ENCODE measurements at places on chromosomes 12 and 14.

DNA sequence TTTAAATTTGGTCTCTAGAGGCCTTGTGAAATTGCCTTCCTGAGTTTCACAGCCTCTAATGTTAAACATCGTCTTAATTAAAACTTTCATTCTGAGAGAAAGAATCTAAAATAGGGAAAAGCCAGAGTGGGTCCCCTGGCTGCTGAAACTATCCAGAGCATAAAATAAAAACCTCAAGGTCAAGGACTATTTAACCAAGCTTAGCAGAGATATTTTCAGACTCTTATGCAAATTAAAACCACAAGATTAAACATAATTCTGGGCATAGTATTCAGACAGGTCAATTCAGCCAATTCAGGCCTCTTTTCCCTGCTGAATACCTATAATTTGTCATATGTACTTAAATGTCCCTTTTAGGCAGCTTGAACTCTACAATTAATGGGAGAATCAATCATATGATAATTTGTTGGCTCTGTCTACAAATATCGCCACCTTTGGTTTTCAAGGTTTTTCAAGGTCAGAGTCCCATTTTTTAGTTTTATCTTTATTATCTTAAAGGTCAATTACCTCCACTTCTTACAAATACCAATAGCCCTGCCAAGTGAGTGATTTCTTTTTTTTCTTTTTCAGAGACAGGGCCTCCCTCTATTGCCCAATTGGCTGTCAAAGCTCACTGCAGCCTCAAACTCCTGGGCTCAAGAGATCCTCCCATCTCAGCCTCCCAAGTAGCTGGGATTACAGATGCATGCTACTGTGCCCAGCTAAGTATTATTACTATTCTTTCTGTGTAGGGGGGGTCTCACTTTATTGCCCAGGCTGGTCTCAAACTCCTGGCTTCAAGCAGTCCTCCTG, 257.1 kb downstream of the PHLDA1 start:
- DNase-seq = peak; percentile 58

GRCh38 chr12:101719566-101719965, 19.7 kb downstream of the SYCP3 start:
- DNase-seq = peak; percentile 6

DNA sequence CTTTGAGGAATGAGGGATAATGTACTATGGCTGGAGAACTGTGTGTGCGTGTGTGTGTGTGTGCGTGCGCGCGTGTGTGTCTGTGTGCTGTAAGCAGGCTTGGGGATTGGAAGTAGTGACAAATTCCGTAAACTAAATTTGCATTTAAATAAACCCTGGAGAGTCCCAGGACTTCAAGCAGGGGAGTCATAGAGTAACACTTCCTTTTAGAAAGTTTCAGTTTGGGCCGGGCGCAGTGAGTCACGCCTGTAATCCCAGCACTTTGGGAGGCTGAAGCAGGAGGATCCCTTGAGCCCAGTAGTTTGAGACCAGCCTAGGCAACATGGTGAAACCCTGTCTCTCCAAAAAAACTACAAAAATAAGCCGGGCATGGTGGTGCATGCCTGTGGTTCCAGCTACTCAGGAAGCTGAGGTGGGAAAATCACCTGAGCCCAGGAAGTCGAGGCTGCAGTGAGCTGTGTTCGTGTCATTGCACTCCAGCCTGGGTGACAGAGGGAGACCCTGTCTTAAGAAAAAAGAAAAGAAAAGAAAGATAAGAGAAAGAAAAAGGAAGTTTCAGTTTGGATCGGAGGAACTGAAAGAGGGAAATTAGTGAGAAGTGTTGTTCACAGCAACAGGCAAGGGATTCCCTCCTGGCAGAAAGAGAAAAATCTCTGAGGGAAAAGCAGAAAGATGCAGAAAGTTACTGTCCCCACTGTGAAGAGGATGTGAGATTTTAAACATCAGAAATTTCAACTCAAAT, 222.7 kb upstream of the SOX5 start:
- DNase-seq = no peak

GRCh38 chr12:65463611-65464010, 185.1 kb downstream of the MSRB3 start:
- no peak for DNase-seq

DNA sequence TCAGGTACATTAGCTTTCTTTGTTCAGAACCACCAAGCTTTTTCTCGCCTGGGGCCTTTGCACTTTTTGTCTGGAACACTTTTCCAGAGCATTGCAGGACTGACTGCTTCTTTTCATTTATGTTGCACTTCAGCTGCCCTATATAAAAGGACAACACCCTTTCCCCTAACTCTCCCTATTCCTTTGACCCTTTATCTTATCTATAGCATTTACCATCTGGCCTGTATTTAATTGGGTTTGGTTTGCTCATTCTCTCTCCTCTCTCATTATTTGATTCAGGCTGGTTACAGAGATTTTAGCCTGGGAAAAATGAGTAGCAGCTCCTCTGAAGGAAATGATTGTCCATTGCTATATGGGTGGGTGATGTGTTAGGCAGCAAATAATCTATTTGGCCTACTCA, 165.4 kb downstream of the KICS2 start:
- DNase-seq = no peak

- DNase-seq = no peak
Measured at GRCh38 chr12:132146098-132146497, 1.8 kb downstream of the NOC4L start.

GRCh38 chr12:26341491-26341890, 146.1 kb downstream of the SSPN start:
- no peak for DNase-seq

- peak; percentile 15 for DNase-seq
Measured at GRCh38 chr12:31900271-31900670, 58.9 kb upstream of the RESF1 start.

- DNase-seq = peak; percentile 69
Measured at GRCh38 chr12:78385541-78385940, 479.0 kb upstream of the SYT1 start.
